ENCODE measurements at places on chromosomes 1 and 21. TPM values are rescaled to one million over a fixed set of nuclear protein-coding genes. Genes with fewer than 3 reads are reported as not detected.

GRCh38 chr1:179142889-179143299 lies 61.0 kb downstream of the TOR3A start:
- no peak for DNase-seq

DNA sequence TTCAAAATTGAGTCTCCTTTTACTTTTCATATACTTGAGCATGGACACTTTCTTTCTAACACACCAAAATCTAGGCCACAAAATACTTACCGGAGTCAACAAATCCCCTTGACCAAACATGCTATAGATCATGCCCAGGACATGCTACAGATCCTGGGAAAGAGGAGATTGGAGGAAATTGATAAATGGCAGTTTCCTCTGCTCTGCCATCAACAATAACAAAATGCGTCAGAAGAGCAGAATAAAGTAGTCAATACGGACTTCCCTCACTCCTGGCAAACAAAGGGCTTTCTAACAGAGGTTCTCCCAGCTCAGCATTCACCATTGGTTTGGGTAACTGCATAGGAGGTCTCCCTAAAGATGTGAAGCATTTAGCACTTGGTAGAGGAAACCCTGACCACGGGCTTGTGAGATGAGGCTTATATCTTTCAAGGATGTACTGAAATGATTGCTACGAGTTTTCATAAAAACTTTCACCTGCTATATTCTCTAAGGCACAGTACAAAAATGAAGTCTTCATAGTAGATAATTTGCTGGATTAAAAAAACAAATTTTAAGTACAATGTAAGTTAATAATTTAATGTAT lies 283.8 kb upstream of the RUNX1 start:
- no peak for DNase-seq

- no peak for DNase-seq
Observed at GRCh38 chr1:217136895-217137205, 413.6 kb upstream of the ESRRG start.

- no peak for DNase-seq
Observed at GRCh38 chr1:246647513-246647912, 76.7 kb upstream of the SCCPDH start.

Gene S1PR1
- total RNA-seq = 4.8 TPM

Gene LEMD1
- not detected for total RNA-seq

Gene GPR3
- total RNA-seq = not detected
